ENCODE measurements at places on chromosomes 4 and X.

DNA sequence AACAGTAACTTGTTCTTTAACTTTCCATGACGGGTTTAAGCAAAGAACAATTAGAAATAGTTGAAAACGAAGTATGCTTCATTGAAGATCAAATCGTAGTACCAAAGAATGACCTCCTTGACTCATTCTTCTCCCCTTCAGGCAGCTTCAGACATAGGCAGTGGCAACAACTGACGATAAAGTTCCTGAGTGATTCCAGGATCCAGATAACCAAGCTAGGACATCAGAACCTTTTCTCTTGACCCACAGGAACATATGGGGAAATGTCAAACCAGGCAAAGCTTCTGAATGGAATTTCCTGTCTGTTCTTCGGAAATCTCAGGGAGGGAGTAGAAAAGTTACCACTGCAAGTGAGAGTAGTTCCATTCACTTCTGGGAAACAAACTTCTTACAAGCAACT lies 74.2 kb downstream of the HS3ST1 start:
- no peak for DNase-seq

- DNase-seq: no peak
These were observed 106.7 kb upstream of the TTC29 start for GRCh38 chr4:147052361-147052760.

DNA sequence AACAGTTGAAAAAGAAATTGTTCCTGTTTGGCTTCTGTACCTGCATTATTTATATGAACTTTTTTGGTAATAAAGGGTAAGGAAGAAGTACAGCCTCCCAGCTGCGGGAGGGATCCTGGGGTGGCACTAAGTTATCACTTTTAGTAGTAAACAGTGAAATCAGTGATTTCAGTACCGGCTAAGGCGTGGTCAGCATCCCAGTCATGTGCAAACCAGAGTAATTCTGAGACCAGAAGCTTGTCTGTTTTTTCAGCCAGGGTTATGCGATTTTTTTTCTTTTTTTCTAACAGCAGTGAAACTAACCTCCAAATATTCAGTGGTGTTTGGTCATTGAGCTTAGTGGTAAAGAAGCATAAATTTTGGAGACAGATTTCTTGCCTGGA lies 3.3 kb downstream of the EGF start:
- no peak for DNase-seq

GRCh38 chr4:125551967-125552366 lies 237.2 kb downstream of the FAT4 start:
- no peak for DNase-seq

- DNase-seq: no peak
These were observed 14.0 kb upstream of the CHM start for GRCh38 chrX:86061407-86061806.

GRCh38 chr4:29311247-29311646 lies 1408.9 kb upstream of the PCDH7 start:
- DNase-seq: no peak

GRCh38 chr4:152106781-152107321 lies 346.0 kb upstream of the GATB start:
- DNase-seq: no peak

DNA sequence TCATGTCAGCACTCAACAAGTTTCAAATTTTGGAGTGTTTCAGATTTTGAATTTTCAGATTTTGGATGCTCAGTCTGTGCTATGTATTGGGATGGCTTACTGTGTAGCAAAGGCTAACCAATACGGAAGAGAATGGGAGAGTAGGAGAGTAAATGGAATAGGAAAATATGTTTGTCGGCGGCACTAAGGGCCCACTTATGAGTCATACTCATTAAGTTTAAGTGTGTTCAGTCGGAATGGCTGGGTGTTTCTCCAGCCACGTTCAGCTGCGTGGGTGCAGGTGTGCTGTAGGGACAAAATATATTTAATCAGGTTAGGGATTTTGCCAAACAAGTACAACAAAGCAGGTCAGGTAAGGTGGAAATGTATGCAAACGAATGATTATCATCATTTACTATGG lies 13.6 kb downstream of the FTHL17 start:
- DNase-seq: no peak

DNA sequence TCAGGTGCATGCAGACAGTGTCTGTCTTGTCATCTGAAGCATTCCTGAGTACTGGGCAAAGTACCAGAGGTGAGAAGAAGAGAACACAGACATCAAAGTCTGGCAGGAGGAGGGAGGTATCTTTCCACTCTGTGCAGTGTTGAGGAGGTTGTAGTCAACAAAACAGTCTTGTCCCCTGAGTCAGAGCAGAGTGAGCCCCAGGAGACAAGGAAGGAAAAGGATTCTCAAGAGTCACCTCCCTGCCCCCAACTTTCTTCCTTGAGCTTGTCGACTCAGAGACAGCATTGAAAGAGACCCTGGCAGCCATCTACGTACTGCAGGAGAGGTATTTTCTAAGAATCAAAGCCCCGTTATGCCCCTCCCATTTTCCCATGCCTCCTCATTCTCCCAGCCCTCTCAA lies 4.4 kb upstream of the SRPX start:
- DNase-seq: no peak

GRCh38 chrX:36334572-36334971 lies 415.0 kb downstream of the CFAP47 start:
- no peak for DNase-seq

DNA sequence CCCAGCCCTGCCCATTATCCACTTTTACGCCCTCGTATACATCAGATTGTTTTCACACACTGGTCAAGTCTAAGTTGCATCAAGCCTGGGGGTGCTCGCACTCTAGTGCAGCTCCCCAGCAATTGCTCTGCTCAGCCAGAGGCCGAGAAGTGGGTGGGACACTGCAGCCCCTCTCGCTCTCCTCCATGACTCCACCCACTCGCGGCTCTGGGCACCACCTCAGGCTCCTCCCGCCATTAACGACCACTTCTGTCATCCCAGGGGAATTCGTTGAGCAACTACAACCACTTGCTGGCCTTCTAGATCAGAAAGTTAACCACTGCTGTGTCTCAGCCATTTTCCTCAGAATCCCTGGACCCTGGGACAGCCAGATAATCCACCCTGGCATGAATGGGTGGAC lies 53.6 kb downstream of the ETNPPL start:
- DNase-seq: no peak

GRCh38 chr4:108840426-108840975 lies 77.6 kb upstream of the ETNPPL start:
- no peak for DNase-seq

DNA sequence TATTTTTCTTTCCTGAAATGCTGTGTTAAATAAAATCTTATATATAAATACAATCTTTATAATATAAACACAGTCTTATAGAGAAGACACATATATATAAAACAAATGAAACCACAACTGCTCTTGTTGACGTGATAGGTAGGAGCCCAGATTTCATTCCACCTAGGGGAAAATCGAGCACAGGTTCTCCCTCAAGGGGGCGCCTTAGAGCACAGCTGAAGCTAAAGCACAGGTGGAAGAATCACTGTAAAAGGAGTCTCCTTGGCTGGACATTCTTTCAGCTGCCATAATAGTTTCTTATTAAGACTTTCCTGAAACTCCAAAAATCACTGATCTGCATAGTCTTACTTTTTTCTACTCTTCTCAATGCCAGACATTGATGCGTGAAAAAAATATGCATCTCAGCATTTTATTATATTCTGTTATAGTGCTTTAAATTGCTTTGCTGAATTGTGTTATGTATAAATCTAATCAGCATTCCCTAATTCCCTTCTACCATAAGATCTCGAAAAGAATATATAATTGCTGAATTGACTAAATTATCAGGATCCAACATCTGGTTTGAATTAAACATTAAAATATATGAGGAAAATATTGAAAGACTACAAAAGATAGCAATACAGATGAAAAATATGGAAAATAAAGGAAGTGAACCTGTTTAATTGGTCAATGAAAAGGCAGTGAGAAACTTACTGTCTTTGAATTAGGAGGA lies 25.5 kb upstream of the RXFP1 start:
- DNase-seq: no peak

- DNase-seq: no peak
These were observed 60.9 kb downstream of the ADGRA3 start for GRCh38 chr4:22454955-22455354.

DNA sequence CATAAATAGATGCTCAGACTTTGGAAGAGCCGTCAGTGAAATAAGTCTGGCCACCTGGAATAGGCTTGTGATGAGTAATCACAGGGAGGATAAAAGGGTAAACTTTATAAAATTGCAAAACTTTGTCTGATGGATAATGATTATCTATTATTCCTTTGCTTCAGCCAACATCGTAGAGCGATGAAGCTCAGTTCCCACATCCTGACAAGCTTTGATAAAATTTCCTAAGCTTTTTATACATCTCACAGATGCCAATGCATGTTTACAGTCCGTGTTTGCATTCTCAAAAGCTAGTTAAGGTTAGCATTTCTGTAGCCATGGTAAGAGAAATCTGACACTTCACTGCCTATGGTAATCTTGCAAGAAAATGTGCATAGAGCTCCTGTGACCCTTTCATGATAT lies 15.4 kb upstream of the UGDH start:
- DNase-seq: no peak

DNA sequence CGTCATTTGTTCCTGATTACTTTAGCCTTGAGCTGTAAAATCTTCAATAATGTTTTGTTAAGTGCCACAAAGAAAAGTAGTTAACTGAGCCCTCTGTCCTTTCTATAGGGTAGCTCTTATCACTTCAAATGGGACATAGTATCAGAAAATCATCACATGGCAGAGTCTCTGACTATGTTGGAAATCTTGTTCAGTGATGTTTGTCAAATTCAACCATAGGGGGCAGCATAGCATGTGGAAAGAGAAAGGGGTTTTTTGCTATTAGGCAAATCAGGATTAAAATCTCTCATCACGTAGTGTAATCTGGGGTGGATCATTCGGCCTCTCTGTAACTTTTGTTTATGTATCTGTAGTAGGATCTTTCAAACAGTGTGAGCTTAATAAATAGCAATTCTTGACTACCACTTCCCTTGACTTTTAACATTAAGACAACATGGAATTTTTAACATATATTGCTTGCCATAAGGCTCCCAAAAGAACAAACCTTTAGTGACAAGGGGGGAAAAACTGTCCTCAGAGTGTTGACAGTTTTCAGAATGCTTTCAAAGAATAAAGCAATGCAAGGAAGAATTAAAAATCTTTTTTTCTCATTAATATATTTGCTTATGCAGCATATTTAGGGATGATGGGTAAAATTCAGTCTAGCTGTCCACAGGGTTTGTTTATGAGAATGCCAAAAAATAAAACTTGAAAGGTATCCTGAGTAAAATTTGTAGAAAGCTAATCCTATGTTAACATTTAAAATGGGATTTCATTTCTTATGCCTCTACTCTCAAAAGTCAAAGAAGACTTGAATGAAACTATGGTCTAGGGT lies 127.2 kb downstream of the FBXW7 start:
- no peak for DNase-seq

DNA sequence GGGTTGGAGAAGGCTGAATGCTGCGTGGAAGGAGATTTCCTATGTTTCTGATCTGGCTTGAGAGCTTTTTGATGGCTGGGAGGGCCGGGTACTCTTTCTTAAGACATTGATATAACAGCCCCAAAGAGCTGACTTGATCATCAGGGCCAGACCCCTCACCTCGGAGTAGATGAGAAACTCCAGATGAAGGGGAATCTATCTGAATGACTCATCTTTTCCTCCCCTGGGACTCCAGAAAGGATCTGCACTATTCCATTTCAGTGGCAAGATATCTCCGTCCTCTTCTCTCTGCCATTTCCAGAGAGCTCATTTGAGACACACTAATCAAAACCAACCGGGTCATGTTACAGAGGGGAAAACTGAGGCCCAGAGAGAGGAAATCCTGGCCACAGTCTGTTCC lies 92.9 kb upstream of the MSX1 start:
- no peak for DNase-seq

DNA sequence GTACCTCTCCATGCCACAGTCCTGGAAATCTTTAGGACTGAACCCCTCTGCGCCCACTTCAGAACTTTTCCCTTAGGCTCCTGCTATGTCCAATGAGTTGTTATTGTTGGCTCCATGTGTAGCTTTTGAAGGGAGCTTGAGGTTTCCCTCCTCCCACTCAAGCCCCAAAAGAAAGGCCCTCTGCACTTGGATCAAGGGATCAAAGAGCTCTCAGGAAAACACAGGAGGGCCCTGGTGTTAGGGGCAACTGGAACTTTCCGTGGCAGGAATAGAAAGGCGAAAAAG lies 135.0 kb downstream of the RASL11B start:
- no peak for DNase-seq

DNA sequence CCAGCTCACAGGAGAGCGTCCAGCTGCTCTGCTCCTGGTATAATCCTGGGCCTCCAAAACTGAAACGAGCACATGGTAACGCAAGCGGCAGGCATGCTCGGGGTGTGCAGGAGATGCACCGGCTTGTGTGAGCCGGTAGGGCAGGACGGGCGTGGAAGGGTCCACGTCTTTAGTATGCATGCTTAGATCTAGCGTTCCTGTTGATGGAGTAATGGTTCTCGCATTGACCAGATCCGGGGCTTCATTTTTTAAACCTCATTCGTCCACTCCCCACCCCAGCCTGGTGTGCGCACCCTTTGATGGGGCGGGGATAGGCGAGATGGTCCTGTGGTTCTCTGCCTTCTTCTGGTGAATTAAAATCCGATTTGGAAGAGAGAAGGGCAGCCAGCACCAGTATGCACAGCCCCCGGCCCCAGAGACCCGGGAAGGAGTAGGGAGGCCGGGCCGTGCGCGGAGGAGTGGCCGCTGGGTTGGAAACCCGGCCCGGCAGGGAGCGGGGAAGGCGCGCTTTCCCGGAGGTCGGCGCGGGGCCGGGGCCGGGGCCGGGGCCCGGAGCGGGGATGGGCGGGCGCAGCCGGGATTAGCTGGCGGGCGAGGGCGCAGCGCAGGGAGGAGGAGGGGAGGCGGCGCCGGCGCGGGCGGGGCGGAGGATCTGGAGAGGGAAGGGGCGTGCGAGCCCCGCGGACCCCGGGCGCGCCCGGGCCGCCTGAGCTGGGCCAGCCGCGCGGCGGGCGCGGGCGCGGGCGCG lies 39.9 kb downstream of the FAM149A start:
- no peak for DNase-seq

DNA sequence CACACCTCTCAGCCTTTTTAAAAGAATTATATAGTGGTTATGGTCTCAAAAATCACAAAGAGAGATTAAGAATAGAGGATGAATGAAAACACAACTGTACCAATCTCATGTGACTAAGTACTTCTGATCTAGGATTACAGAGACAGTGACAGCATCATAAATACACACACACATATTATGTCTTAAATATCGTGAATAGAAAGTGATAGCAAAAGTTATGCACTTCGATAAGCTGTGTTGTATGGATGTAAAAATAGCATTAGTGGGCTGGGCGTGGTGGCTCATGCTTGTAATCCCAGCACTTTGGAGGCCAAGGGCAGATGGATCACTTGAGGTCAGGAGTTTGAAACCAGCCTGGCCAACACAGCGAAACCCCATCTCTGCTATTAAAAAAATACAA lies 25.0 kb downstream of the GYPA start:
- no peak for DNase-seq

- no peak for DNase-seq
These were observed 22.3 kb upstream of the THOC2 start for GRCh38 chrX:123755107-123755506.

- DNase-seq: no peak
These were observed 554.5 kb downstream of the STIM2 start for GRCh38 chr4:27414887-27415731.

GRCh38 chr4:125091-125771 lies 930 bp downstream of the ZNF718 start:
- no peak for DNase-seq

- DNase-seq: no peak
These were observed 636.5 kb upstream of the SLIT2 start for GRCh38 chr4:19615086-19615689.
